ENCODE measurements at places on chromosomes 5 and 9.

DNA sequence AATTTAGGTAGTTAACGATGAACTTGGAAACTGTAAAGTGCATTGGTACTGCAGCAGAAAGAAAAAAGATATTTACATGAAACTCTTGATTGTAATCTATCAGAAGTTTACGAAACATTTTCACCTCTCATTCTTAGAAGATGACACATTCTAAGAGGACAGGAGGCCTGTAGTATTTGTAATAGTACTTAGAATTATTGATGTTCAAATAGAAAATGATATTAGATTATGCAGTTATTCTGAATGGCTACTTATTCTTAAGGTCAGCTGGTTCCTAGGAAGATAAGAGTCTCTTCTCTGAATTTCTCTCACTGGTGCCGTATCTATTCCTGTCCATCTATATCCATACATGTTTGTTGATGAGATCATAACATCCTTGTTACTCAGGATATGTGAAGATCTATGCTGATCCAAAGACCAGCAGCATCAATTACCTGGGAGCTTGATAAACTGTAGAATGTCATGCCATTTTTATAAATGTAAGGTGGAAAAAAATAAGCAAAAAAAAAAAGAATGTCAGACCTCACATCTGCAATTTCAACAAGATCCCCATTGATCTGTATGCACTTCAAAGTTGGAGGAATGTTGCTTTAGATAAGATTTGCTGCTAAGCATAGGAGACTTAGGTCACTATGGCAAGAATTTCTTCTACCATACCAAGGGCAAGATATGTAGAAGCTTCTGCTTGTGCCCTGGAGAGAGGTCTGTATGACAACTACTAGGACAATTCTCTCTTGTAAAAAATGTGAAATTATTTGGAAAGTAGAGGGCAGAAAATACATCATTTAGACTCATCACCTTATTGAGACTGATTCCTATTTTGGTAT lies 42.4 kb upstream of the RICTOR start:
- no peak for DNase-seq

- no peak for DNase-seq
Observed at GRCh38 chr5:51382521-51383130, 622 bp upstream of the ISL1 start.

- no peak for DNase-seq
Observed at GRCh38 chr9:127126971-127127370, 4.5 kb upstream of the ANGPTL2 start.

DNA sequence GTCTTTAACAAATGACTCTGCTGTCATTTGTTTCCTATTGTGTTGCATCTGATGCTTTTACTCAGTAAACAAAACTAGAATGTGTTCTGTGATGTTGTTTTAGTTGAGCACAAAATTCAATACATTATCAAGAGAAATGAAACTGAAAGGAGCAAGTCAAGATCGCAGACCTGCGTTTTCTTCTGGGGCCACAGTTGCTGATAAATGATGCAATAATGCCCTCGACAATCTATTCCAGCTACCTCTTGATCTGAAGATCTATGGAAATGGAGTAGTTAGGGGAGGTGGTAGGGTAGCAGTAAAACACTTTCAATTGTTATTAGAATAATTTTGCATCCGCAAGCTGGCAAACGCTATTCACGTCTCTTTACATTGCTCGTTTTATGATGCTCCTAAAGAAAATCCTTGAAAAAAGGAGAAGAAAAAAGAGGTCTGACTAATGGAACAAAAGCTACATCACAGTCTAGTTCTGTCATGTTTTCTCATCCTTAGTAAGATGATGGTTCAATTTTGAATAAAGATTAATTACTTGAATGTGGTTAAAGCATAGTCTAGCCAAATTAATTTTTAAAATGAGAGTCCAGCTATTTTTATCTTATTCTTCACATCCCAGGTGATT lies 1.6 kb downstream of the ZNF366 start:
- DNase-seq, result no peak

GRCh38 chr5:140169410-140169809 lies 5.6 kb upstream of the CYSTM1 start:
- no peak for DNase-seq

DNA sequence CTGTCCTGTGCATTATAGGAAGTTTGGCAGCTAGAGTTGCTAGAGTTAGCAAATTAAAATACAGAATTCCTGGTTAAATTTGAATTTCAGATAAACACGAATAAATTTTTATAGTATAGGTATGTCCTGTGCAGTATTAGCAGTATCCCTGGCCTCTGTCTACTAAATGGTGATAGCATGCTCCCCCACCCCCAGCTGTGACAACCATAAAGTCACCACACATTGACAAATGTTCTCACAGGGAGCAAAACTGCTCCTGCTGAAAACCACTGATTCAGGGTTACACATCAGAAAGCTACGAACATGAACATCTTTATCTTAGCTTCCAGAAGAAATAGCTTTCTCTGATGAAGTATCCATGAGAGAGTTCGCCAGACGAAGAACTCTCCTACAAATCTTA lies 91.8 kb upstream of the CCDC112 start:
- no peak for DNase-seq

- no peak for DNase-seq
Observed at GRCh38 chr5:172641359-172642050, 442 bp downstream of the NEURL1B start.

- no peak for DNase-seq
Observed at GRCh38 chr5:78447775-78448424, 87.5 kb downstream of the SCAMP1 start.

DNA sequence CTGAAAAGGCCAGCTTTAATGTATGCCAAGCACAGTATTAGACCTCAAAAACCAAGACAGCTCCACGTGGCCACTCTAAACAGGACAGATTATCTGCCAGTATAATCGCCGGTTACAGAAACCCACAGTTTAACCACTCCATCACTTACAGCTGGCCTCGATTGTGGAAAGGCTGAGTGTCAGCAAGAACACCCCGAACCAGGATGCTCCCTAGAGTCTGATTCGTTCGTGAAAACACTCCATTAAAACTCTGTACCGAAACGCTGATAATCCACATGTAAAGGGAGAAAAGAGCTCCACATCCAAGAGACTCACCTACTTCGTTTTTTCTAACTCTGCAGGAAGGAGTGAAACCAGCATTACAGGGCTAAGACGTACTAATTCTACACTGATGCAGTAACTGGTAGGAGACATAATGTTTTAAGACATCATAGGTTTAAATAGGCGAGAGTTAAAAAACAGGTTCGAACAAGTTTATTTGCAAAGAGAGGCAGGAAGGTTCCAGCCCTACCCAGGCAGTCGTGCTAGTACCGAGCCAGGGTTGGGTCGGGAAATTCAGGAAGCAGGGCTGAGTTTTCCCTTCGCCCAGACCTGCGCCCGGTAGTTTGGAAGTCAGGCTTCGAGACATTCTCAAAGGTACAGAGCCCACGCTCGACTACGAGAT lies 949 bp downstream of the SERINC5 start:
- no peak for DNase-seq

DNA sequence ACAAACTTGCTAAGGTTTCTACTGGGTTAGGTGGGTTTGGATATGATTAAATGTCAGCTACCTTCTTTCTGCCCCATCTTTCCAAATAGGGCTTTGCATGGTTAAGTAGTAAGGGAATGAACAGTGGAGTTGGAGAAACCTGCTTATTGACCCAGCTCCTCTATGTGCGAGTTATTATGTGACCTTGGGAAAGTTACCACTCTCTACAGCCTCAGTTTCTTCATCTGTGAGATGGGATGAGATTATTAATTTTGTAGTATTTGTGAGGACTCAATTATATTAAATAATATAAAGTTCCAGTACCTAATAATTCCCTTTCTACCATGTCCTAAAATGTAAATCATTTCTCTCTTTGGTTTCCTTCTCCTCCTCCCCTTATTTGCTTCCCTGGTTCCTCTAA lies 123.4 kb downstream of the GDNF start:
- DNase-seq, result no peak

- DNase-seq, result no peak
Observed at GRCh38 chr5:7897014-7897600, 28.2 kb downstream of the MTRR start.

DNA sequence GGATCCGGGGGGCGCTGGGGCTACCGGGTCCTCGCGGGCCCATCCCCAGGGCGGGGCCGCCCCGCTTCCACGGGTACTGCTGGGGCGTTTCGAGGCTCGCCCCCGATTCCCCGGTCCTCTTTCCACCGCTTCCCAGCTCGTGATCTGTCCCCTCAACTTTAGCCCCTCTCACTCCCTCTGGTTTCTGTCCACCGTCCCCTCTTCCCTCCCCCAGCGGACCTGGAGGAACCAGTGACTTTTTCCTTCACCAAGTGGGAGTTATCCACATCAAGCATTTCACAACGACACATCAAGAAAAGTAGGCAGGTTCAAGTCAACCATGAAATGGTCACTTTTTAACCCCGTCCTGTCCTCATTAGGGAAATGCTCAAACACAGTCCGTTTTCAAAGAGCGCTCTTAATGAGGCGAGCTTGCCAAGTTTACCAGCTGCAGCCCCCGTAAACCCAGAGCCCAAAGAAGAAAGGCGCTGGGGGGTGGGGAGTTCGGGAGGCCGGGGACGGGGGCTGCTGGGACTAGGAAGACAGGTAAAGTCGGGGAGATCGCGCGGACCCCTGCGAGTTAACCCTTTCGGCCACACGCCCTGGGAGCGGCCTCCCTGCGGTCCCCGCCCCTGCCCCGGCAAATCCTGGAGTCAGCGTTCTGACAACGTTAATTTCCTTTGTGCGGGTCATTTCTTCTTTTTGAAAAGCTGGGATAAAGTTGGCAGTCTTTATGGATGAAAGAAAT lies 2.1 kb upstream of the NFIB start:
- no peak for DNase-seq

- no peak for DNase-seq
Observed at GRCh38 chr5:158676642-158677469, 422.9 kb downstream of the EBF1 start.

DNA sequence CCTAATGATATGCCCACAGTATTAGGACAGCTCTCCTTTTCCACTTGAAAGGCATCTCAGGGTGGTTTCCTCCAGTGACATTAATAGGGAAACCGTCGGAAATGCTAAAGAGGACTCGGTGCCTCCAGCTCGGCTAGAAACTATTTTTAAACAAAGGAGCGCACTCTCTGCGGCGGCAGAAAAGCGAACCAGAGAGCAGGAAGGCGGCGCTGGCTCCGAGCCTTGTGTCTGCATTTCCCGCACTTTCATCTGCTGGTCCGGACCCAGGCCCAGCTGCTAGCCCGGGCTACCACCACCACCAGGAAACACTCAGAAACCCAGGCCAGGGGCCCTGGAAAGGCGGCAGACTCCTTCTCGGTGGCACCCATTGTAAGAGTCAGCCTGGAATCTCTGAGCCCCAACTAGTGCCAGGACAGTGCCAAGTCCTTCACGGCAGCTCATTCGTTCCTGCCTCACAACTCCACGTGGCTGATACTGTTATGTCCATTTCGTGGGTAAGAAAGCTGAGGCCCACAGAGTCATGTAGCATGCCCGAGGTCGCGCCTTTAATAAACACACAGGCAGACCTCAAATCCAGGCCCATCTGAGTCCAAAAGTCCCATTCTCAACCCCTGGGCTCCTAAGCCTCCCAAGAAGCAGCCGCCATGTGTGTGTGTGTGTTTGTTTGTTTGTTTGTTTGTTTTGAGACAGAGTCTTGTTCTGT lies 73.9 kb downstream of the VAV2 start:
- DNase-seq, result no peak

DNA sequence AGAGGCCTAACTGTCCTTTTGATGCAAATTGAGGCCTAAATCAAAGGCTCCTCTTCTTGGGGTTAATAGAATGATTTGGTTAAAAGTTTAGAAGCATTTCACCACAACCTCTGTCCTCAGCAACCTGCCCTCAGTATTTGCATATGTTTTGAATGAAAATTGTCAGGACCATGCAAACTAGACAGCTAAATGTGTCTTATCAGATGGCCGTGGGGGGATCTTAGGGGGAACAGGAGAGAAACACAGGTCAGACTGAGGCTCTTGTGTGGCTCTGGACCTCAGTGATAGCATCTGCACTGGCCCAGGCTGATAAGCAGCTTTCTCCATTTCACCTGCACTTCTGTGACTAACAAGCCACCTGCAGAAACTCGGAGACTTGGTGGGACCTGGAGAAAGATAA lies 49.0 kb downstream of the FOXI1 start:
- no peak for DNase-seq

DNA sequence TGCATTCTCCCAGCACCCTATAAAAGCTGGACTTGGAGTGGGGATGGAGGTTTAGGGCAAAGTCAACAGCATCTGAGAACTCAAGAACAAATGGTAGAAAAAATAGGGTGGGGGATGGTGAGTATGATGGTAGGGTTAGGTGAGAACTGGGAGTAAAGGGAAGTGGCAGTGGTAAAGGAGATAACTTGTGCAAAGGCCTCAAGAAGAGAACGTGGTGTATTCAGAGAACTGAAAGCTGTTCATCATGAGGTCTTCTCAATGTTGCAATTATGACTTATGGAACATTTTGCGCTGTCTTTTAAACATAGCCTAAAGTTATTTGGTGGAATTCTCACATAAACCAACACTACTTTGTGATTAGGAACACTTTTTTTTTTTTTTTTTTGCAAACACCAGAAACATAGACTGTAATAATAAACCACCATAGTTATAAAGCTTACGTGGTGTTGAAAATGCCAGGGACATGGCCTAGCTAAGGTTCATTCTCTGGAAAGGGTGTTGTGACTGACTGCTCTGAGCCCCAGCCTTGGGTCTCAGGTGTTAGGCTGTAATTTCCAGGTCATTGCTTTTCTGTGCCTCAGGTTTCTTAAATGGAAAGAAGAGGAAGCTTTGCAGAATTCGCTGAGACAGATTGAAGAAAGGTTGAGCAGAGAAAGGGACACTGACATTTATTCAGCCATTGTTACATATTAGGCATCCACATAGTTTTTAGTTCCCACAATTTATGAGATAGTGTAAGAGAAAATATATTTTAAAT lies 19.2 kb upstream of the TXNDC8 start:
- DNase-seq, result no peak

- no peak for DNase-seq
Observed at GRCh38 chr9:93954434-93955061, 607 bp downstream of the BARX1 start.

GRCh38 chr5:168390491-168390890 lies 95.8 kb upstream of the RARS1 start:
- no peak for DNase-seq

DNA sequence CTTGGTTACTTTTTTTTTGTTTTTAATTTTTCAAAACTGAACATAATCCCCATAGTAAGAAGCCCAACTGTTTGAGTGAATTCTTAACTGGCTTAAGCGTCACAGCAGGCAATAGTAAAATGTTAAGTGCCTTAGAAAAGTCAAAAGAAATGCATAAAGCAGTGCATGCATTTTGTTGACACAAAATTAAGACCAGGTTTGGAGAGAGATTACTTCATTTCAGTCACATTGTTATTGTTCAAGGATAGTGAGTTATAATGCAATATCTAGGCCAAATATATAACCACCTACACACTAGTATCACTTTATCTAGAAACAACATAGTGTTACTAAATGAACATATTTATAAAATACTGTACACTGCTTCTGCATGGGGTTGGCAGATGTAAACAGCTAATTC lies 116.9 kb upstream of the KLF9 start:
- DNase-seq, result no peak

All from activated CD4-positive, CD25-positive, alpha-beta regulatory T cell treated with anti-CD3 and anti-CD28 coated beads, Interleukin-2, amount 50 U/mL, for 72 hours (primary cell).